PC-3 (cell line): ENCODE measurements at places on chromosomes 12 and 14. TPM values are rescaled to one million over a fixed set of nuclear protein-coding genes. Genes with fewer than 3 reads are reported as not detected.

Gene LALBA
- not detected in 2 replicates for total RNA-seq

Gene TRAF3
- 19.4 and 35.0 TPM in 2 replicates for total RNA-seq

Gene ZDHHC22
- 0.15 and 0.81 TPM in 2 replicates for total RNA-seq

Gene DTX3
- 11.9 and 15.9 TPM in 2 replicates for total RNA-seq
